ENCODE measurements at places on chromosomes 2 and 18. TPM values are rescaled to one million over a fixed set of nuclear protein-coding genes. Genes with fewer than 3 reads are reported as not detected.

- no peak for DNase-seq
These were observed 9.8 kb downstream of the MYOM1 start for GRCh38 chr18:3209859-3210569.

The VSNL1 gene
- 26.5 TPM for total RNA-seq

The SLC5A7 gene
- total RNA-seq = 0.17 TPM

GRCh38 chr18:72391951-72392350 is 152.2 kb downstream of the CBLN2 start:
- DNase-seq = no peak

DNA sequence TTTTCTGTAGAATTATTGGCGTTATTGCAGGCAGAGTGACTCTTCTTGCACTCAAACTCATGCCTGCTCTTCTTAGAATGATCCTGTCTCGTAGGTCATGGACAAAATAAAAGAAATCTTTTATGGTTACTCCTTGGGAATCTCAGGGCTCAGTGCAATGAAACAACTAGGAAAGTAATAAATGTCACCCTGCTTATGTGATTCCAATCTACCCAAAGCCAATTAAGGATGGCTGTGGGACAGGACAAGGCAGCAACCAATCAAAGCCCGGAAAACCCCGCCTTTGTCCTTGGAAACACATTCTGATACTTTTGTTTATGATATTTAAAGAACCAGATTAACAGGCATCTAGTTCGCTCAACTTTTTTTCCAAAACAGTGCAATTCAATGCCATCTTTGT is 53.0 kb downstream of the GRB14 start:
- DNase-seq = no peak

- no peak for DNase-seq
These were observed 3.4 kb downstream of the CCDC93 start for GRCh38 chr2:118010473-118010872.

GRCh38 chr2:219124381-219125110 is 36.1 kb downstream of the NHEJ1 start:
- no peak for DNase-seq

The PDCD1 gene
- 5.2 TPM for total RNA-seq

GRCh38 chr2:120819720-120820210 is 84.1 kb downstream of the GLI2 start:
- no peak for DNase-seq

DNA sequence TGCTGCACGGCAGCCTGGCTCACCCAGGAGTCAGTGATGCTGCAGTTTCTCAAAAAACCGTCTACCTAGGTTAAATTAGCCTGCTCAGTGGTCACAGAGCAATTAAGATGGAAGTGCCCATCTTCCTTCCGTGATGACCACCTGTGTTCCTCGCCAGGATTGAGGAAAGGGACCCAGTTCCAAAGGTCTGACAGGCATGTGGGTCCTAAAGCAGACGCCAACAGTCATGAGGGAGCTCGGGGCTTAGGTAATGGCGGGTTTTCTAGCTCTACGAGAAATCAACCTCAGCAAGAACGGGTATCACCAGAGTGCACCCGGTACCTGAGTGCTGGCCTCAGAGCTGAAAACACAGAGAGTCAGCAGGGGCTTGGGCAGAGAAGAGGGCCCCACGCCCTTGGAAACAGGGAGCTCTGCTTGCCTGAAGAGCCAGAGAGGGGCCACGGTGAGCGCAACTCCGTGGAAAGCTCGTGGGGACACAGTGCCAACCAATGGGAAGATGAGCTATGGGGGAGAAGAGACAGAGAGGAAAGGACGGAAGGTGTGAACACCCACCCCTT is 34.3 kb upstream of the DNMT3A start:
- no peak for DNase-seq

- DNase-seq = no peak
These were observed 16.7 kb upstream of the WIPF1 start for GRCh38 chr2:174614261-174614660.

DNA sequence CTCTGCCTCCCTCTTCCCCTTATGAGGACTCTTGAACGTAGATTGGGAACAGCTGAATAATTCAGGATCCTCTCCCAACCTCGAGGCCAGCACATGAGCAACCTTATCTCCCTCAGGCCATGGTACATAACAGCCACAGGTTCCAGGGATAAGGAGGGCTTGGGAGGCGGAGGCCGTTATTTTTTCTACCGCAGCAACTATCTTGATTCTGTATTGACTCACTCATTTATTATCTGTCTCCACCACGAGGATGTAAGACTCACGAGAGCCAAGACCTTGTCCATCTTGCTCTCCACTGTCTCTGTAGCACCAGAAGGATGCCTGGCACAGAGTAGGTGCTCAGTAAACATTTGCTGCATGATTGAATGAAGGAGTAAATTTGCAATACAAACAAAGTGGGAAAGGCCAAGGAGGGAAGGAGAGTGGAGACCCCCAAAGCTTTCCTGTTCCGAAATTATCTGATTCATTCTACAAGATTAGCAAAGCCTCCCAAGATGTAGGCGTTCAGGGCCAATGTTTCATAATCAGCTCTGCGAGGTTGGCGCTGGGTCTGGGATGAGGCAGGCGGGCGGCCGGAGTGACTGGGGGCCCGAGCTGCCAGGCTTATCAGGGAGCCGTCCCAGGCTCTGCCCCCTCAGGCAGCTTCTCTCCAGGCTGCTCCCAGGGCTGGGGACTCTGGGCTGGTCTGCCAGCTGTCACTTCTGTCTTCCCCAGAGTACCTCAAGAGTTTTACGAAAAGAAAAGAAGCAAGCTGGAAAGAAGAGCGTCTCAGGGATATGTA is 31.6 kb downstream of the INPP5D start:
- no peak for DNase-seq

The GPR17 gene
- total RNA-seq = not detected

The TTR gene
- not detected for total RNA-seq

GRCh38 chr2:12554224-12555011 is 162.3 kb upstream of the TRIB2 start:
- no peak for DNase-seq

The ANKAR gene
- 9.2 TPM for total RNA-seq

DNA sequence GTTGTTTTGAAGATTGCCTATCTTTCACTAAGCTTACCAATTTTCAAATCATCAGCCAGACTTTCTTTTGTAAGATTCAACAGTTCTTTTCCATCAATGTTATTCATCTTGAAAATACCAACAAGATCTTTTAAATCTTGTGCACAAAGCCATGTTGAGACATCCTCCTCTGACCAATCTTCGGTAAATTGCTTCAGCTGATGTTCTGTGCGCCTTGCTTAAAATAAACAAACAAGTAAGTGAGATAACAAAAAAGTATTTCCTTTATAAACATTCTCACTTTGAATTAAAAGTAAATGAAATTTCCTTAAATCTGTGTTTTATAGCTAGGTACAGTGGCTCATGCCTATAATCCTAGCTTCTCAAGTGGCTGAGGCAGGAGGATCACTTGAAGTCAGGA is 30.3 kb downstream of the WDSUB1 start:
- DNase-seq = no peak

GRCh38 chr2:216195565-216196029 is 86.4 kb downstream of the XRCC5 start:
- no peak for DNase-seq

DNA sequence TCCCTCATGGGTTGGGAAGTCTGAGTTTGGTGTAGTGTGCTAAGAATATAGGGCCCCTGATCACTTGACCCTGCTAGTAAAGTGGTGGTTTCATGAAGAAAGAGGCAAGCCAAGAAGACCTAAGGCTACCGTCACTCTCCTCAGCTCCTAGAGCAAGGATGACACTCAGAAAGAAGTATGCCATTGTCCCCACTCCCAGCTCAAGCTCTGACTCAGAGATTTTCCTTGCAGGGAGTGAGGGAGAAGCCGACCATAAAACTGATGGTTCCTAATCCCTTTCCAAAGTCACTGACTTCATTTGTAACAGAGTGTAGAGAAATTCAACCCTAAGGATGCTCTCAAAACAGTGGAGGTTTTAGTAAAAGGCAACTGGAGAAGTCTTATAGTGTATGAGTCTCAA is 80.9 kb downstream of the ICA1L start:
- no peak for DNase-seq

- no peak for DNase-seq
These were observed 603.6 kb downstream of the FBXO15 start for GRCh38 chr18:73544032-73544431.

The SAG gene
- total RNA-seq = not detected

The SERPINB7 gene
- total RNA-seq = not detected

The DTNB gene
- total RNA-seq = 6.3 TPM

DNA sequence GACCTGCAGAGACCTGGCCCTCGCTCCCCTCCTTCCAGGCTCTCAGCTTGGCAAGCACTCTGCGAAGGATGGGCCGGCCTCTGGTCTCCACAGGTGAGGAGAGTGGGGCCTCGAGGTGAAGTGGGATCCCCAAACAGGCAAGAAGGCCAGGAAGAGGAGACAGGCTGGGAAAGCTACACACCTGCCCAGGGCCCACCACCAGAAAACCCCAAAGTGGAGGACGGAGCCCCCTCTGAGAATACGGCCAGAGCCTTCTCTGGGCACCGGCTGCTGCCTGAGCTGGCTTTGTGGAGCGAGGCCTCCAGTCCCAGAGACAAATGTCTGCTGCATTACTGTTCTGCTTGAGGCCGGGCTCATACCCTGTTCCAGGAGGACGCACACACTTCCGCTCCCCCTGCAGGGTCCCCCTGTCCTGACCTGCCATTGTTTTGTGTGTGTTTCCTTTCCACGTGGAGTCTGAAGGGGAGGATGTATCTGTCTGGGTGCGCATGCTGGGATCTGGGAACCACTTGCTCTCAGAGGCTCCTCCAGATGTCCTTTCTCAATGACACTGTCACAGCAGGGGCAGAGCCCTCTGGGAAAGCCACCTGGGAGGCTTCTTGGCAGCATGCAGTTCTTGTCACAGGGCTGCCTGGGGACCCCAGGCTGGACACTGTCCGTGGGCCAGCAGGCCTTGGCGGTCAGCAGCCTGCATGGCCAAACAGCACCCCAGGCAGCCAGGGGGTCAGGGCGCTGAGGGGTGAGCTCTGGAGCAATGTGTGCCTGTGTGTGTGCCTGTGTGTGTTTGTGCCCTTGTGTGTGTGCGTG is 20.8 kb downstream of the KCNF1 start:
- DNase-seq = no peak

DNA sequence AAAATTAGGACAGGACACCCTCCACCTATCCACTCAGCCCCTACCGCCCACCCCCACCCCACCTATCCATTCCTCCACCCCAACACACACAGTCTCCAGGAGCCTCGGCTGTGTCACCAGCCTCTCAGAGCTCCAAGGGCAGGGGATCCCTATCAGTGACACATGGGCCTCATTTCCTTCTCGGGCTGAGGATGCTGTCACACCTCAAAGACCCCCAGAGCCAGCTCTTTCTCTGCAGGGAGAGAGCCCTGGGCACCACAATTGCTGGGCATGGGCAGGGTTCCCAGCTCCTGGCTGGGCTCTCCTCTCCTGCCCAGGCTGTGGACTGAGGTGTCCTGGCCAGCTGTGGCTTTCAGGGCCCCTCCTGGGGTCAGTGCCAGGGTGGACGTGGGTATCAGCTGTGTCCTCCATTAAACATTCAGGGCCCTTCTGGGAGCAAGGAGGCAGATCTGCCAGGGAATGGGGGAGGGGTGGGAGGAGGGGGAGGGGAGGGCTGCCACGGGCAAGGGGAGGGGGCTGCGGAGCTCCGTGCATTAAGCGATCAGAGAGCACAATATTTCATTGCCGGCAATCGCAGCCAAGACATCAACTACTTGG is 14.3 kb upstream of the ECEL1 start:
- no peak for DNase-seq

- no peak for DNase-seq
These were observed 67.4 kb downstream of the BCL11A start for GRCh38 chr2:60486067-60486466.

DNA sequence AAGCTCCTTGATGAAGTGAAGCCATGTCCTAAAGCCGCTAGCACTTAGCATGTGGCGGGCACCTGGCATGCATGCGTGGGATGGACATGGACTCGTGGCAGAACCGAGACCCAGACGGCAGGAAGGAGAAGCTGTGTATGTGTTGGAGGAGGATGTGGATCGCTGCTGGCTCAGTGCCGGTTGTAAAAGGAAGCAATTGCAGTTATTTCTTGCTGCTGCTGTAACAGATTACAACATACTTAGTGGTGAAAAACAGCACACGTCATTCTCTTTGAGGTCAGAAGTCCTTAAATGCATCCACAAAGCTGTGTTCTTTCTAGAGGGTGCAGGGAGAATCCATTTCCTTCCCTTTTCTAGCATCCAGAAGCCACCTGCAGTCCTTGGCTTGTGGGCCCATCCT is 74.6 kb downstream of the AGAP1 start:
- DNase-seq = peak; percentile 9

DNA sequence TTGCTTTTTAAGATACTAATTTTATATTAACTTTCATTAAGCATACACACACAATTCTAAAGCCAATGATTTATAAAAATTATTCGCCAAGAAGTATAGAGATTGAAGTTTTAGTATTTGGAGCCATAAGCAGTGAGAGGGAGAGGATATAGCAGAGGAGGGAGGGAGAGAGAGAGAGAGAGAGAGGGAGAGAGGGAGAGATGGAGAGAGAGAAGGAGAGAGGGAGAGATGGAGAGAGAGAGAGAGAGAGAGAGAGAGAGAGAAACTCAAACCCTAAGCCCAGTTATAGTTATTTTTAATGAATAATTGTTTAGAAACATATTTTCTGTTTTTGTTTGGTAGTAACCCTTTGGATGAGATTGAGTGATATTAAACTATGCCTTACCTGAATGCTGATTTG is 5.3 kb downstream of the TWIST2 start:
- DNase-seq = no peak

DNA sequence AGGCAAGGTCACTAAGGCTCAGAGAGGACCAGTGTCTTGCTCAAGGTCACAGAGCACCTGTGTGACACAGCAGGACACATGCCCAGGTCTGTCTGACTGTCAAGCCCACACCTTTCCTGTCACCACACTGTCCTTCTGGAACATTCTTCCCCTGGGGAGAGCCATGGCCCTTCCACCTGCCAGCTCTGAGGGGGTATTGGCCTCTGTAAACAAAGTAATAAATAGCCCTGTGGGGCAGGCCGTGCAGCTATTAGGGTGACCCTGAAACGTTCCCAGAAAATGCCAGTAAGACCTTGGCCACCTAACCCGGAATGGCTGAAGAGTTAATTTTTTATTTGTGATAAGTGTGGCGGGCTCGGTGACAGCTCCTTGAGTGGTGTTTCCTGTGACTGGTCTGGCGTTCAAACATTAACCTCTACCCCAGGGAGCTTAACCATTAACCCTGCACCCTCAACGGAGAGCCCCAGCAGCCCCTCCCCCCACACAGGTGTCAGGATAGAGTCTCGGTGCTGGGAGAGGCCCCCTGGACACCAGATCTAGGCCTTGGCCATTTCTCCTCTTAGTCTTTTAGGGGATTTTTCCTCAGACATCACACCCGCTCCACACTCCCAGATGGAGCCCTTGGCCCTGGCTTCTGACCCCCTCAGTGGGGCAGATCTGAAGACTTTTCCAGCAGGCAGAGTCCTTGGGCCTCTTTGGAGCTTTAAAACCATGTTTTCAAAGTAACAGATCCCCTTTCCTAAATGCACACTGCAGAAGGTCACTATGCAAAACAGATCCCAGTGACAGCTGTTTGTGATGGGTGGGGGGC is 36.6 kb downstream of the SCTR start:
- no peak for DNase-seq

GRCh38 chr2:45259138-45259537 is 249.9 kb upstream of the SIX2 start:
- DNase-seq = no peak

The MEIS1 gene
- total RNA-seq = 20.4 TPM

GRCh38 chr2:1099418-1099817 is 148.8 kb downstream of the SNTG2 start:
- DNase-seq = no peak

The TBR1 gene
- total RNA-seq = not detected

The LAMA3 gene
- 5.4 TPM for total RNA-seq
